ENCODE measurements at places on chromosomes 3 and 15.

GRCh38 chr3:127831723-127832172 is 9.4 kb upstream of the MGLL start:
- no peak for DNase-seq

DNA sequence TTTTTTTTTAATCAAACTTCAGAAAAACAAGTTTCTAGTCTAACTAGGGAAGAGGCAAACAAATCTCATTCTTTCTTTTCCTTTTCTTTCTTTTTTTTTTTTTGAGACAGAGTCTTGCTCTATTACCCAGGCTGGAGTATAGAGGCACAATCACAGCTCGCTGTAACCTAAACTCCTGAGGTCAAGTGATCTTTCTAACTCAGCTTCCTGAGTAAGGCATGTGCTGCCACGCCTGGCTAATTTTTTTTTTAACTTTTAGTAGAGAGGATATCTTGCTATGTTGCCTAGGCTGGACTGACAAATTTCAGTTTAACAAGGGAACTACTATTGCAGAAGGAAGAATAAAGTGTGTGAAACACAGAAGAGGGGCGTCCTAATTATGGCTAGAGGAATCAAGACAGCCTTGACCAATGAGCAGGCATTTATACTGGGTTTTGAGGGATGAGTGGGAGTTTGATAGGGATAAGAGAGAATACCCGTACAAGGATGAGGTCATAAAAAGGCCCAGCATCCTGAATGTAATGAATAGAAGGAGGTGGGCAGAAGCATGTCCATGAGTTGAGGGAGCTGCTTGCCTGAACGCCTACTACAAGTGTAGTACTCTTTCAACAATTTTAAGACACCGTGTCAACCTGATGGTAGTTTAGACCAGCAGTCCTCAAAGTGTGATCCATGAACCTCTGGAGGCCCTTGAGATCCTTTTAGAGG is 6.7 kb upstream of the ZFAND6 start:
- DNase-seq = no peak

DNA sequence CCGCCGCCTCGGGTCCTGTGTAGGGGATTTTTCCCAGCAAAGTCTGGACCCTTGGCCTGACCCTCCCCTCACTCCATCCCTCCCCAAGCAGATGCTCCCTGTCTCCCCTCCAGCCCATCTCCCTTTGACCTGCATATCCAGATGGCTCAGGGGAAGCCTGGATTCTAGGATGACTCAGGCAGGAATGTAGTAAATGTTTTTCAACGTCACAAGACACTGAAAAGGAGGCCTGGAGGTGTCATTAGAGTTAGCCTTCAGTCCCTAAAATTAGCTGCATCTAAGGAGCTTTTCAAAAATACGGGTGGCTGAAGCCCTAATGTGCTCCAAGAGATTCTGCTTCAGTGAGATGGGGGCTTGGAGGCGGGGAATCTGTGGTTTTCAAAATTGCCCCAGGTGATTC is 7.2 kb downstream of the ACAN start:
- no peak for DNase-seq

GRCh38 chr15:62906627-62907026 is 135.9 kb upstream of the TPM1 start:
- DNase-seq = no peak

GRCh38 chr15:54812383-54812782 is 384.4 kb downstream of the RSL24D1 start:
- no peak for DNase-seq

GRCh38 chr15:64694816-64695215 is 80.6 kb downstream of the RBPMS2 start:
- no peak for DNase-seq

DNA sequence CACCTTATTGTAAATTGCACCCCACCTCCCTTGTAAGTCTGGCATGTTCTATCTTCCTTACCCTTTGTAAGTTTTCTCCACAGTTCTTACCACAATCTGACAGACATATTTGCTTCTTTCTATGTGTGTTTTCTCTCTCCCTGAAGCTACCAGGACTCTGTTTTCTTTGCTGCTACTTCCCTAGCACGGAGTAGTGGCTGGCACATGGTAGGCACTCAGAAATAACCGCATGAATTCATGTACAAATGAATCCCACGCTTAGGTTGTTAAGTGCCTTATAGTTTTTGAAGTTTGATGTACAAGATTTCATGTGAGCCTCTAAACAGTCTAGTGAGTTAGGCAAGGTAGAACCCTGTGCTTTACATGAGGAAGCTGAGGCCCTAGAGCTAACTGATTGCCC is 178.4 kb upstream of the CTDSPL start:
- no peak for DNase-seq
